ENCODE measurements at places on chromosomes 7 and 10.

- DNase-seq: no peak
Measured at GRCh38 chr7:105244594-105244993, 144.1 kb downstream of the SRPK2 start.

GRCh38 chr7:44980393-44981034 is 1.7 kb upstream of the MYO1G start:
- DNase-seq: peak; percentile 63

DNA sequence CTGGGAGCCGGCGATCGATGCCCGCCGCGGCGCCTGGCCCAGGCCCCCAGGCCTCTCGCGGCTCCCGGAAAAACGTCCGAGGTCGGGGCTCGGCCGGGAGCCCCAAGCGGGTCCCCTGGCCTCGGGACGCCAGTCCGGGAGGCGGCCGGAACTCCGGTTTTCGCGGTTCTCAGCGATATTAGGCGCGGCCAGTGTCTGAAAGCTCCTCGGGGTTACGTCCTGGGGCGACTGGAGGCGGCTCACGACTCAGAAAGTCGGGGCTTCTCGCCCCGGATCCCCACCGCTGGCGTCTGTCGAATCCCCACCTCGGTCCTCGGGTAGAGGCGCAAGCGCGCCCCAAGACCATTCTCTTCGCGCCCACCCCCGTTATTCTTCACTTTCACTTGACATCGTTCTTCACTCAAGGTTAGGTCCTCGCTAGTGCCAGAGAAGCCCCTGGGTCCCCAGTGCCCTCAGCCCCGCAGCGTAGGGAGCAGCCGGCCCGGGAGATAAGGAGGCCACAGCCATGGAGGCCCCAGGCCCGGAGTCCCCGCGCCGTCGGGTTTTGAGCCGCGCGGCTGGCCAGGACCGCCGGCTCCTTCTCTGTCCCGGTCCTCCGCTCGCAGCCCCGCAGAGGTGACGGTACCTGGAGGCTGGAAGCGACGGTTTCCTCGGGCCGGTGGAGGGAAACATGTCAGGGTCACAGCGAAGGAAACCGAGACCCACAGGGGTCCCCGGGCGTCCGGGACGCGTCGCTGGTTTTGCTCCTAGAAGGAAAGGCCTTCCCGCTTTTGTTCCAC is 35.2 kb upstream of the EBLN1 start:
- DNase-seq: peak; percentile 35

GRCh38 chr7:115435178-115435577 is 513.3 kb downstream of the MDFIC start:
- no peak for DNase-seq

DNA sequence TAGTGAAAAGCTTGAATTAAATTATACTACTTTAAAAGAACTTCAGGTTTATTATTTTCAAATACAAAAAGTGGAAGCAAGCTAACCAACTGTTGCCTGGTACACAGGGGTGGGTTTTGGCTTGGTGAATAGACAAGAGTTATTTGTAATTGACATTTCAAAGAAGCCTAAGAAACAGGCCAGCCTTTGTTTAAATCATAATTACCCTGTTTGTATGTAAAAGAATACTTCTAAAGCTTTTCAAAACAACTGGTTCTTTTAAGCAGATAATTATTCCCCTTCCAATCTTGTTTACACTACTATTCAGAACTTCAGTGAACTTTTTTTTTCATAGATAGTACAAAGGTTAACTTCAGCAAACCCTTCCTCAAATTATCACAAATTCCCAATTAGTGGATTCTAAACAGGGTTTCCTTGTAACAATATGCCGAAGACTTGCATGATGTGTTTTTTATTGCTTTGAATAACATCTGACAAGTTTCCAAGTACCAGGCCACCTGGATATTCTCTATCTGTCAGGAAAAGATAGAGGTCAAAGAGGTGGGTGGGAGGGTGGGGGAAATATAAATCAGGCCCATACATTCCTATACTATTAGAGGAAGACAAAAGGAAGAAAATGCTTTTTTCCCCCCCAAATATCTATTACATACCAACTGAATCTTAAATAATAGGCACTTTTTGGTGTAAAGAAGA is 20.4 kb downstream of the SSMEM1 start:
- no peak for DNase-seq

DNA sequence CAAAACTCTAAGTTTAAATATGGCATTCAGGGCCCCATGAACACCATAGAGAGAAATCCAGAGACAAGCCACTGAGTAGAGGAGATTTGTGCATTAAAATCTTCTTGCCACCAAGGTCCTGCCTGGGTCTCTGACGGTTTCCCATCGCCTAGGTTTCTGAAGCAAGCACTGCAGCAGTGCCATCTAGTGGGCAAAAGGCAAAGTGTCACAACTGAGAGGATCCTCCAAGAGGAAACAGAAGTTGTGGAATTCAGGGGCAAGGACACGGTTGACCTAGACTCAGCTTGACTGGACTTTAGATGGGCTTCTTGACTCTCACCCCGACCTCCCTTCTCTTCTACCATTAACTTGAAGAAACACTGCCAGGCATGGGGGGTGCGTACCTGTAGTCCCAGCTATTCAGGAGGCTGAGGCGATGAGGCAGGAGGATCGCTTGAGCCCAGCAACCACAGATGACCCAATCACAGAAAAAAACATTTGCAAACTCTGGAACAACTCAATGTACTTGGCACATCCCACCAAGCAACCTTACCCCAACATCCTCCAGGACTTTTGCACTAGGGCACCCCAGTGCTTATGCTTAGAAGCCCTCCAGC is 604.1 kb downstream of the GALNT17 start:
- peak; percentile 20 for DNase-seq

GRCh38 chr10:6212806-6213205 is 10.1 kb downstream of the PFKFB3 start:
- no peak for DNase-seq

DNA sequence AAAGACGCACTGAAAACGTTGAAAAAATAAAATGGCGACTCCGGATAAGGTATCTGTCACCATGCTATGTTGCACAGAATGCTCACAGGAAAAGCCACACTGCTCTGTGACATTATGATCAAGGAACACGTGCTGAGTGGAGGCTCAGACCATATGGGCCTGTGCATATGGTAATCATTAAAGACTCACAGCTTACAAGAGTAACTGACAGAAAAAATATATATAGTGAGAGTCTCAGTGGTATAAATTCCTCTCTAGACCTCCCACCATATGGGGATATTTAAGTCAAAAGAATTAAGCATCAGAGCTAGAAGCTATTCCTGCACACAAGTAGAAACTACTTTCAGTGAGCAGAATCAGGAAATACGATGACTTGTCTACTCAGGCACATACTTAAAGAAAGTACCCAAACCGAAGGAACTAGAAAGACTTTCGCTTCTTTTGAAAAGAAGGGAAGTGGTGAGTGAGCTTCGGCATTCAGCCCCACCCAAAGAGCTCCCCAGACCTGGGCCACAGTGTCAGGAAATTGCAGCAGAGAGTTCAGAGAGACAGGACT is 65.1 kb upstream of the MPP7 start:
- DNase-seq: peak; percentile 29

DNA sequence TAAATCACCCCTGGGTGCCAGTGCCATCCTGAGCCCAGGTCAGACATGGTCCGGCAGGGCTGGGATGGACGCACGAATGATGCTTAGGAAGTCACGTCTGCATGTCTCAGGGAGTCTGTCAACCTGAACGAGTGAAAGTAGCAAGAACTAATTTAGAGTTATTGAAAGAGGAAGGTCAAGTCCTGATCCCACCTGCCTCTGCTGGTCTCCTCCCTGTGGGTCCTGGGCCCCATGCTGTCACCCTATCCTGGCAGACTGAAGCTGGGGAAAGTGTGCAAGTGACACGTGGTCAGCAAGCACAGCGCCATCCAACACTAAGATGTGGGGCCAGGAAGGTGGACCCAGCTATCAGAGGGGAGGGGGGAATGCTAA is 26.1 kb upstream of the GRID1 start:
- no peak for DNase-seq

- peak; percentile 13 for DNase-seq
Measured at GRCh38 chr10:14758994-14759664, 15.6 kb downstream of the FAM107B start.

GRCh38 chr10:23864631-23865147 is 344.2 kb upstream of the KIAA1217 start:
- DNase-seq: no peak

GRCh38 chr7:132112106-132112505 is 464.2 kb downstream of the PLXNA4 start:
- DNase-seq: no peak

GRCh38 chr10:93280121-93280698 is 201.9 kb downstream of the MYOF start:
- no peak for DNase-seq

- DNase-seq: no peak
Measured at GRCh38 chr7:74033372-74034311, 5.7 kb downstream of the ELN start.

DNA sequence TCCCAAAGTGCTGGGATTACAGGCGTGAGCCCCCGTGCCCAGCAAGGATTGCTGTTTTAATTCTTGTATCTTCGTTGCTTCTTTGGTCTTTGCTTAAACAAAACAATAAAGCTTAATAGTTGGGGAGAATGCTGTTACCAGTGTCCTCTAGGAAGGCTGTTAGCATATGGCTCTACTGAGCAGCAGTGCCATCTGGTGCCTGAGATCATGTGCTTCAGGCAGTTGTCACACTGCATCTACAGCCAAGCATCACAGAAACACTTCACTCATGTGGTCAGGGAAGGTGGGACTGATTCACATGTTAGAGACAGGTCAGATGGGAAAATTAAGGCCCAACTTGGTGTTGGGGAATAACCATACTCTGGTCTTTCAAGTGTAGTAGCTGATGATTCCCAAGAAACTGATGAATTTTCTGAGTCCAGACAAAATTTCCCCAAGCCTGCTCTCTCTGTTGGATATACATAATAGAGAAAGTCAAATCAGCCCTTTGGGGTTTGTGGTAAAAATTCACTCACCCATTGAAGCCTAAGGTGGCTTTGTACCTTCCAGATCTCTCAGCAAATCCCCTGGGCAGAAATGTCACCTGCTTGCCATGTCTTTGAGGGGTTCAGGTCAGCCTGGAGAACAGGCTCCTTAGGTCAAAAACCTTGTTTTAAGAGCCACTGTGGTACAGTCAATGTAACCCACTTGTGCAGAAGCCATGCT is 28.4 kb downstream of the UBE2D4 start:
- DNase-seq: peak; percentile 5

DNA sequence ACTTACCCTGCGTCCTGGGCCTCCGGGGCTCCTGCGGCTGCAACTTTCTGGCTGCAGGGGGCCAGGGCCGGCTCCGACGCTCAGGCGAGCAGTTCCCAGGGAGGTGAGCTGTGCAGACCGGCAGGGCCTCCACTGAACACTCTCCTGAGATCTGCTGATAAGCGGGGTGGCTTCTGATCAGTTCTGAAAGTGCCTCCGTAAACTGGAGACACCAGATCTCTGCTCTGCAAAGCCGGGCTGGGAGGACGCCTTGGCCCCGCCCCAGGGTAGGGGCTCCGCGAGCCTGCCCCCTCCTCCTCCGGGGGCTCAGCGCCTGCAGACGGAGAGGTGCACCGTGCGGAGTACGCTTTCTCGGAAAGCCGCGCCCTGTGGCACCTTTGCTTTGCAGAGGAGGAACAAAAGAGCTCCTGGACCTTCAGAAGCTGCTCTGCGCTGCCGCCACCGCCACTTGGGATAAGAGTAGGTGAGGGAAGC is 141.3 kb upstream of the VKORC1L1 start:
- DNase-seq: peak; percentile 8

DNA sequence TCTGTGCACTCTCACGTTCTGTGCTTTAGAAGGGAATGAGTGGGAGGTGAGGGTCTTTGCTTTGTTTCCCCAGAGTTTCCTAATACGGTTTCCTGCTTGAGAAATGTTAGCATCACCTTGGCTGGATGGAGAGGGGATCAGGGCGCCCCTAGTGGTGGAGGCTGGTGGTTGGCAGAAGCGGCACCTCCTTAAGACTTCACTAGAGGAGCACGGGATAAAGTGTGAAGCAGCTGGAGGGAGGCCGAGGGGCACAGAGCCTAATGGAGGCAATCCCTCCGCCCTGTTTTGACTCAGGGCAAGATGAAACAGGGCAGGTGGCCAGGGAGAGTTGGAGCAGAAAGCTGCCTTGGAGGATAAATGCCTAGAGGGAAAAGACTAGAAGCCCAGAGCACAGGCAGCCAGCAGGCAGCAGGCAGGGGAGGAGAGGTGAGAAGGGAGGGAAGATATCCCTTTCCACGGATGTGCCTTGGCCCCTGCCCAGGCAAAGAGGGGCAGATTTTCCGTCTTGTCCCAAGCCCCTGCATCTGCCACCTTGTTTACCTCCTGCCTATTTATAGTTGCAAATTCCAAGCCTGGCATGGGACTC is 56.0 kb upstream of the BTRC start:
- DNase-seq: peak; percentile 53

GRCh38 chr10:43076311-43076875 is 476 bp upstream of the RET start:
- DNase-seq: no peak

- DNase-seq: no peak
Measured at GRCh38 chr10:120996456-120997034, 145.4 kb downstream of the WDR11 start.

DNA sequence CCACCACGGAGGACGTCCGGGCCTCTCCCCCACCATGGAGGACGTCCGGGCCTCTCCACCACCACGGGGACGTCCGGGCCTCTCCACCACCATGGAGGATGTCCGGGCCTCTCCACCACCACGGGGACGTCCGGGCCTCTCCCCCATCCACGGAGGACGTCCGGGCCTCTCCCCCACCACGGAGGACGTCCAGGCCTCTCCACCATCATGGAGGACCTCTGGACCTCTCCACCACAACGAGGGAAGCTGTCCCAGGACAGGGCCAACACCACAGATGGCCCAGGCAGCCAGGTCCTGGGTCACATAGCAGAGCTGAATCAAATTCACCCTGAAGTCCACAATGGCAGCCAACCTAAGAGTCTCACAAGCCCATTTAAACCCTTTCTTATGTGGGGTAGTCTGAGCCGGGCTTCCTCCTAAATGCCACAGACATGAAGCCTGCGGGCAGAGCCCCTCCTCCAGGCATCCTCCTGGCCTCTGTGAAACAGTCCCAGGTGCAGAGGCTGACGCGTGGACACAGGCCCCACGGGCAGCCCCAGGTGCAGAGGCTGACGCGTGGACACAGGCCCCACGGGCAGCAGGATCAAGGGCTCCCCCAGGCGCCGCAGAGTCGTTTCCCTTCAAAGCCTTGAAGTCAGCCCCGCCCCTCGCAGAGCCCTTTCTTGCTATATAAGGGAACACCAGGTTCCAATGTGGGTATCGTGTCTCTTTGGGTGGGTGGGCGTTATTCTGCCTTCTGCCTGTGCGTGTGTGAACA is 47.0 kb downstream of the FOXL3 start:
- DNase-seq: no peak

GRCh38 chr10:71399946-71400345 is 3.2 kb downstream of the CDH23 start:
- DNase-seq: no peak

DNA sequence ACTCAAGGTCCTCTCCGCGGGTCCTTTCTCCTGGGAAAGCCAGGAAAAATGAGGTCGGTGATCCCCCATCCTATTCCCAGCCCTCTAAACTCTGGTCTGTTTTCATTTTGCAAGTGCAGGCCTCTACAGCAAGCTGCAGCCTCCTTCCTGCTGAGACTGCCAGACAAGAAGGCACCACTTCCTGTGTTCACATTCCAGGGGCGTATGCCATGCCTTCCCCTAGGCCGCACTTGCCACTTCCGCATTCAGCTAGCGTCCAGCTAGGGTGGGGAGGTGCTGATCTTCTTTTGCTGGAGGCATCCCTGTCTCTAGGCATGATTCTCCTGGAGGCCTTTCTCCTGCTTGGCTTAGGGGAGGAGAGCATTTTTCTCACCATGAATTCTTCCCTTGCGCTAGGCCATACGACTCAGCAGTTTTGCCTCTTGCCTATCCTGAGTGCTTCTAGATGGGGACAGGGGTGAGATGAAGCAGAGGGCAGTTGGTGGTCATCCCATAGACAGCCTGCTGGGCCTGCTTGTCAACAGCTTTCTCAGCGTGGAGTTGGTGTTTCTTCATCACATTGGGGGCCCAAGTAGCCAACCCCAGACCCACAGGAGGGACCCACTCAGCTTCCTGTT is 328.9 kb downstream of the RPS24 start:
- DNase-seq: peak; percentile 3

Data from stimulated activated CD4-positive, alpha-beta T cell treated with anti-CD3 and anti-CD28 coated beads, Interleukin-4, amount 100 ng/mL, for 4 hours (primary cell).